ENCODE measurements at places on chromosomes 7 and 10.

- DNase-seq: no peak
Observed at GRCh38 chr10:33638891-33639290, 304.4 kb upstream of the NRP1 start.

DNA sequence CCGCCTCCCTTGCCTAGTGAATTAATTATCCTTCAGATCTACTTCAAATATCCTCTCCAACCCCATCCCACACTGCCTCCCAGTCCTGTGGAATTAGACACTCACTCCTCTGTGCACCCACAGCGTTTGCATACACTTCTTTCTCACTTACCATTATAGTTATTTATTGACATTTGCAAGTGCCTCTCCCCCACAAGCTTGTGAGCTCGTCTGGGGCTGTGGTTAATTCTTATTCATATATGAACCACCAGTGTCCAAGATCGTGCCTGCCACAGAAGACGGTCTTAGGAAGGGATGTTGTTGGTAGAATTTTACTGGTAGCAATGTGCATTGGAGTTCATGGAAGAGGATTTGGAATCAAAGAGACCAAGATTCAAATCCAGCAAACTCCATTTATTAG is 68.1 kb upstream of the AOAH start:
- no peak for DNase-seq

GRCh38 chr7:106954840-106955239 is 89.7 kb upstream of the PRKAR2B start:
- no peak for DNase-seq

- no peak for DNase-seq
Observed at GRCh38 chr10:13820119-13820963, 233.6 kb downstream of the PRPF18 start.

GRCh38 chr10:35585903-35586535 is 19.1 kb upstream of the GJD4 start:
- DNase-seq: peak; percentile 17

- no peak for DNase-seq
Observed at GRCh38 chr7:88965371-88965770, 169.8 kb upstream of the TEX47 start.

- no peak for DNase-seq
Observed at GRCh38 chr7:64978497-64979203, 12.2 kb downstream of the ZNF117 start.

DNA sequence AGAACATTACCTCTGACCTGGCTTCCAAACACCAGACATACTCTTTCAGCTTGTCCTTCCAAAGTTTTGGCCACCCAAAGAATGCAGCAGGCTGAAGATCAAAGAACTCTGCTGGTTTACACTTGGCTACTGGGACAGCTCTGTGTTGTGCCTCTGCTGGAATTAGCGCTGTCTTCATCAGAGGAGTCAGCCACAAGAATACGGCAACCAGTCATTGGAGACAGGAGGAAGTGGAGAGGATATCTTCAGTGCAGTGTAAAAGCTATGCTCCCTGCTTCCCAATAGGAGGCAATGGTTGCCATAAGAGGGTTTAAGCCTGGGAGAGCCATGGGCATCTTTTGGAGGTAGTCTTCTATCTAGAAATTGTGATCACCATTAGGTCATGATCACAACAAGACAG is 126.7 kb upstream of the WNT16 start:
- no peak for DNase-seq

DNA sequence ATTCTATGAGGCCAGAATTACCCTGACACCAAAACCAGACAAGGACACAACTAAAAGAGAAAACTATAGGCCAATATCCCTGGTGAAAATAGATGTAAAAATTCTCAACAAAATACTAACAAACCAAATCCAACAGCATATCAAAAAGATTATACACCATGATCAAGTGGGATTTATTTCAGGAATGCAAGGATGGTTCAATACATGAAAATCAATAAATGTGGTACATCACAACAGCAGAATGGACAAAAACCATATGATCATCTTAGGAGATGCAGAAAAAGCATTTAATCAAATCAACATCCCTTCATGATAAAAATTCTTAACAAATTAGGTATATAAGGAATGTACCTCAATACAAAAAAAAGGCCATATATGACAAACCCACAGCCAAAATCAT is 5.6 kb upstream of the SCART1 start:
- DNase-seq: no peak

- no peak for DNase-seq
Observed at GRCh38 chr10:27446091-27446918, 57.8 kb upstream of the RAB18 start.

DNA sequence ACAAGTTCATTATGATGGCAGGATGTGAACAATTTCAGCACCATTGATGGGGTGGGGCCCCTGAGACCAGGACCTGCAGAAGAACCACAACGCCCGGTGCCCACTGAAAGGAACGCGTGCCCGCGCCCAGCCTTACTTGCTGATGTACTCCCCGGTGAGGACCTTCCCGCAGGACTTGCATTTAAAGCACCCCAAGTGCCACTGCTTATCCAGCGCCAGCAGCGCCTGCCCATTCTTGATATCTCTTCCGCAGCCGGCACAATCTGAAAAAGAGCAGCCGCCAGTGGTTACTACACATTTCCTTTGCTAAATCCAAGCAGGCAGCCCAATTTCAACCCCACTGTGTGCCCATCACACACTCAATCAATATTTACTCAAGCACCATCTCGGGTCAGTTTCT is 110.6 kb downstream of the ABLIM1 start:
- no peak for DNase-seq

- no peak for DNase-seq
Observed at GRCh38 chr7:104415700-104416099, 87.3 kb downstream of the LHFPL3 start.

- no peak for DNase-seq
Observed at GRCh38 chr10:30828680-30829079, 199.1 kb upstream of the LYZL2 start.
